K562 (cell line): ENCODE measurements at places on chromosomes 2 and 18. TPM values are rescaled to one million over a fixed set of nuclear protein-coding genes. Genes with fewer than 3 reads are reported as not detected.

The DNER gene
- total RNA-seq = not detected in 2 replicates

The IL36G gene
- total RNA-seq = not detected in 2 replicates

The AFF3 gene
- total RNA-seq = 0.02 and 0.11 TPM in 2 replicates

The ST8SIA3 gene
- not detected in 2 replicates for total RNA-seq

The GCKR gene
- 0.25 and 0.55 TPM in 2 replicates for total RNA-seq

The CCBE1 gene
- 0.13 and 0.20 TPM in 2 replicates for total RNA-seq

The REG1B gene
- total RNA-seq = 2.0 and 2.3 TPM in 2 replicates

The KIAA2012 gene
- total RNA-seq = not detected in 2 replicates

The SRSF7 gene
- total RNA-seq = 293 and 315 TPM in 2 replicates

The MOCOS gene
- 12.4 TPM in 2 replicates for total RNA-seq

The SERPINB2 gene
- not detected in 2 replicates for total RNA-seq

The FANCL gene
- 37.8 and 39.9 TPM in 2 replicates for total RNA-seq

The PPP3R1 gene
- total RNA-seq = 69.5 and 70.0 TPM in 2 replicates

The IAH1 gene
- 0.13 and 0.22 TPM in 2 replicates for total RNA-seq
